Bladder microvascular endothelial cell (primary cell): ENCODE measurements at places on chromosomes 7 and 10. TPM values are rescaled to one million over a fixed set of nuclear protein-coding genes. Genes with fewer than 3 reads are reported as not detected.

The MMD2 gene
- total RNA-seq = not detected in 2 replicates

The ABCB4 gene
- total RNA-seq = 0.31 and 0.32 TPM in 2 replicates

The AUTS2 gene
- total RNA-seq = 0.65 and 1.6 TPM in 2 replicates

The NRCAM gene
- 7.0 and 16.5 TPM in 2 replicates for total RNA-seq

The MRLN gene
- not detected in 2 replicates for total RNA-seq

The HOXA6 gene
- total RNA-seq = 2.3 and 6.9 TPM in 2 replicates

The NEBL gene
- total RNA-seq = 2.1 and 4.7 TPM in 2 replicates

The LIPN gene
- total RNA-seq = not detected in 2 replicates

The PROSER2 gene
- 3.9 and 8.0 TPM in 2 replicates for total RNA-seq

The TMEM140 gene
- 36.8 and 78.5 TPM in 2 replicates for total RNA-seq
